ENCODE measurements at places on chromosomes 6 and 20.

DNA sequence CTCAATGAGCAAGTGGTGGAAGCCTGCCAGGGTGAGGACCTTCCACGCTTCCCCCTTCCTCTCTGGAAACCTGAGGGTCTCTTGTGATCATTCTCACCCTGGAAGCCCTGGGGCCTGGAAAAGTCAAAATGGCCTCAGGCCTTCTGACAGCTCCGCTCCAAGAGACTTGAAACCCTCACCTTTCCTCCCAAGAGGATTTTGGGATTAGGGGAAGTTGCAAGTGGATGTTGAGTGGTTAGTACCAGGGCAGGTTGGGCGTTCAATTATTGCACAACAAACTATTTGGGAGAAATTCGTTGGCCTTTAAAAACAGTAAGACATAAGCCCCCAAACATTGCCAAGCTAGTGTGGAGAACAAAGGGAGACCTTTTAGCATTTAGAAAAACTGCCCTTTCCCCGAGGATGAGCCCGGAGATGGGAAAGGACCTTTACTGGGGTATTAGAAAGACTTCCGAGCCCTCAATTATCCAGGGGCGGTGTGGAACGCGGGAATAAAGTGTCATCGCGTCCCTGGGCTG lies 4.7 kb downstream of the NKX2-2 start:
- DNase-seq: no peak

DNA sequence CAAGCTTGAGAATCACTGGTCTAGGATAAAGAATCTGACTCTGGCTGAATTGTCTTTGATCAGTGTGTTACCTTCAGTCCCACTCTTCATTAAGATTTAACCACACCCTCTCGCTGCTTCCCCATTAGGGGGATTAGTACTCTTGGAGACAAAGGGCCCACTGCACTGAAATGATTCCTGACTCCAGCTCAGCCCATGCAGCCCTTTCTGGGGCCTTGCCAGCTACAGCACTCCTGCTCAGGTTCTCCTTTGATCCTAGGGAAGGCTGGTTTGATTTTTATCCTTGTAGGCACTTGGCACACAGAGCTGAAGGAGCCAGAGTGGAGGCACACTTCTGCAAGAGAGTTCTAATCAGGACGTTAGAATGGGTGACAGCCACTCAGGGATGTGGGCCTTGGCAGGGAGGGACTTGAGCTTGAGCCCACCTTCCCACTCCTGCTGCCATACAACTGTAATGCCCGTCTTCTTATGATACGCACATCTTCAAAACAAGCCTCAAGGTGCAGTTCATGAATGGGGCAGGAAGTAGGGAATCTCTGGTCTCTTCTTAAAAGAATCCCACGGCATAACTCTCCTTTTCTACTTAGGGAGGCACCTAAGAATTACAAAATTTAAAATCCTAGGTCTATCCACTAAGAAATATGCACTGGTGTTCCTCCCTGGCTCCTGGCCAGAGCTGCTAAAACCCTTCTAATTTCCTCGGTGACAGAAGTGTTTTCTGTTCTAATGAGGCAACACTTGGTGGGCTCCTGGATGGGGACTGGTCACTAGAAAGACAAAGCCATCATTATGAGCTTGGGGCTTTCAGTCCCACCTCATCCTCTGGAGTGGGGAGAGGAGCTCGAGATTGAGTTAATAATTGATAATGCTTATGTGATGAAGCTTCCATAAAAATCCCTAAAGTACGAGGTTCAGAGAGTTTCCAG lies 1.5 kb upstream of the SLA2 start:
- no peak for DNase-seq

DNA sequence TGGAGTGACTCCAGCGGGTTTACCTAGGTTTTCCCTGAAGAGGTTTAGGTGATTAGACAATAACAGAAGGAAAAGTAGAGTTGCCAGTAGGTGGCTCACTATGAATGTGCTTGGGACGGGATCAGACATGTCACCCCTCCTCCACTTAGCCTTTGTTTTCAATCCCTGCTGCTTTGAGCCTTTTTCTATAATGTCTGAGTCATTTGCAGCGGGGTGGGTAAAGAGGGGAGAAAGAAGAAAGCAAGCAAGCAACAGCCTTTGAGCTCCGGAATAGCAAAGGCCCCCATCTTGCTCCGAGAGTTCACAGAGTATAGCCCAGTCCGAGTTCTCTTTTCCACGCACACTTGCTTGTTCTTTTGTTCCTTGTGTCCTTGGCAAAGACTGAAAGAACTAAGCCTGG lies 129.1 kb downstream of the PACRG start:
- peak; percentile 22 for DNase-seq

- DNase-seq: no peak
Observed at GRCh38 chr6:2863901-2864300, 22.2 kb upstream of the SERPINB1 start.

- DNase-seq: no peak
Observed at GRCh38 chr6:124260337-124260736, 456.7 kb downstream of the NKAIN2 start.

DNA sequence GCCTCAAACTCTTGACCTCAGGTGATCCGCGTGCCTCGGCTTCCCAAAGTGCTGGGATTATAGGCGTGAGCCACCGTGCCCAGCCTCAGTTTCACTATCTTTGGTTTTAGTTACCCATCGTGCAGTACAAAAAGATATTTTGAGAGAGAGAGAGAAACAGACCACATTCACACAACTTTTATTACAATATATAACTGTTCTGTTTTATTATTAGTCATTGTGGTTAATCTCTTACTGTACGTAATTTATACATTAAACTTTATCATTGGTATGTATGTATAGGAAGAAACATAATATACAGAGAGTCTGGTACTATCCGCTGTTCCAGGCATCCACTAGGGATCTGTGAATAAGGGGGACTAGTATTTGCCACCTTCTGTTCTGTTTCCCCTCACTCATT lies 29.4 kb upstream of the TAF8 start:
- DNase-seq: no peak

DNA sequence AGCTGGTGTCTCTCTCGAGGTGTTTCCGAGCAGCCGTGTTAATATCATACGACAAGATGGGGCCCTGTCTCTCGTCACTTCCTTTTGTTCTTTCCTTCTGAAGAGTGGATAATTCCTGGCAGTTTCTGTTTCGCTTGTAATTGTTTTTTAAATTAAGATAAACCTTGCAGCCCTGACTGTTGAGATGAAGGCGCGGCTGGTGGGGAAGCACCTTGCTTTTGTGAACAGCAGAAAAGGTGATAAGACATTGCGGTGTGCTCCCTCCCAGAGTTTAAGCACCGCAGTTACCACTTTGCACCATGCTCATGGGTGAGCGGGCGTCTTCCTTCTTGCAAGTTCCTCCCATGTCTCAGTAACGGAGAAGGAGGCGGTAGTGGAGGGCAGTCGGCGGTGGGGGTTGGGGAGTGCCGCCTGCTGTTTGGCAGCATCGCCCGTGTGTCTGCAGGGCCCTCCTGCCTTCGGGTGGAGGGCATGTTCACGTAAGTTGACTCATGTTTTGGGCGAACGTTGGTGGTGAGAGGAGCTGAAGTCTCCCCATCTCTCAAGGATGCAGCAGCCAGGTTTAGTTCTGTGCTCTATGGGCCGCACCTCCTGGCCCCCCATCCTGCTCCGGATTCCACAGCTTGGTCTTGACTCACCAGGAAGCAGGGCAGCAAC lies 345.9 kb downstream of the TAF4 start:
- peak; percentile 35 for DNase-seq

- no peak for DNase-seq
Observed at GRCh38 chr6:131265939-131266338, 130.7 kb downstream of the AKAP7 start.

GRCh38 chr6:104537872-104538271 lies 321.8 kb downstream of the HACE1 start:
- no peak for DNase-seq

GRCh38 chr20:17655286-17655651 lies 26.8 kb downstream of the RRBP1 start:
- no peak for DNase-seq

DNA sequence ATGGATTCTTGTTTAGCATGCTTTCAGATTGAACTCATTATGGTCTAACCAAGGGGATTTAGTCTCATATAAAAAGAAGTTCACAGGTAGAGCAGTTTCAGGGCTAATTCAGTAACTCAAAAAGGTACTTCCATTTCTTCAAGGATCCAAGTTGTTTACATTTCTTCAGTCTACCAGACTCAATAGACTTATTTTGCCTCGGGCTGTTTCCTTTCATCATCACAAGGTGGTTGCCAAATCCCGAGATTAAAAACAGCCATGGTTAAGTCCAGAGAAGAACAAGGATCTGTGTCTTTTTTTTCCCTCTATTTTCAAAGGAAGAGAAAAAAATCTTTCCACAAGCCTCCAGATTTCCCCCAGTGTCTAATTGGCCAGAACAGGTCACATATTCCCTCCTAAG lies 69.8 kb upstream of the SNX9 start:
- no peak for DNase-seq

DNA sequence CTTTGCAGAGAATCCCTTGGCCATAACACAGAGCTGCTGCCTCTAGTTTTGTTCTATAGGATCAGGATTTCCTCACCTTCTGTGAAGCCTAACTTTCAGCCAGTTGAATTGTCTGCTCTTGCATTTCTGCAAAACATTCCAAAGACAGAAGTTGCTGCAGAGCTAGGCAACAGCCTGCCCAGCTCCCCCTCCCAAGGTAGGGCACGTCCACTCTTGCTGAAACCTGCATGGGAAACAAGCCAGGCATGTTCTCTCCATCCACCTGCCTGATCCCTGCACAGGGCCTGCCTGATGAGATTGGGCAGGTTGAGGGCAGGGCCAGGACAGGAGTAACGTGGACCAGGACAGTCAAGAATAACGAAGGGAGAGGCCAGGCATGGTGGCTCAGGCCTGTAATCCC lies 58.9 kb upstream of the NAA20 start:
- DNase-seq: no peak

GRCh38 chr20:13355411-13355810 lies 134.3 kb downstream of the ISM1 start:
- DNase-seq: no peak

DNA sequence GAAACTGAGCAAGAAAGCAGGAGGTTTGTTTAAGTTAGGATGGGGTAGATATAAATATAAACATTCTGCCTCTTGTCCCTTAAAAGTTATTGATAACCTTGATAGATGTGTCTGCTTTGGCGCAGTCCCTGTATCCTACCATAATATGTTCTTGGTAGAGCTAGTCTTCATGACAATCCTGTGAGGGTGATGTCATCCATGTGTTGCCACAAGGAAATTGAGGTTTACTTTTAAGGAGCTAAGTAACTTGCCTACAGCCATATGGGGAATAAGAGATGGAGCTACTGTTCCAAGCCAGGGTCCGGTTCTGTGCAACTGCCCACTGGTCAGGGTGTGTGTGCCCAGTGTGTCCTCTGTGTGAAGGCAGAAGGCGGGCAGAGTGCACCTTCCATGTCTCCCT lies 78.5 kb downstream of the SSR1 start:
- DNase-seq: no peak

GRCh38 chr6:82030301-82030700 lies 217.2 kb downstream of the IBTK start:
- no peak for DNase-seq

DNA sequence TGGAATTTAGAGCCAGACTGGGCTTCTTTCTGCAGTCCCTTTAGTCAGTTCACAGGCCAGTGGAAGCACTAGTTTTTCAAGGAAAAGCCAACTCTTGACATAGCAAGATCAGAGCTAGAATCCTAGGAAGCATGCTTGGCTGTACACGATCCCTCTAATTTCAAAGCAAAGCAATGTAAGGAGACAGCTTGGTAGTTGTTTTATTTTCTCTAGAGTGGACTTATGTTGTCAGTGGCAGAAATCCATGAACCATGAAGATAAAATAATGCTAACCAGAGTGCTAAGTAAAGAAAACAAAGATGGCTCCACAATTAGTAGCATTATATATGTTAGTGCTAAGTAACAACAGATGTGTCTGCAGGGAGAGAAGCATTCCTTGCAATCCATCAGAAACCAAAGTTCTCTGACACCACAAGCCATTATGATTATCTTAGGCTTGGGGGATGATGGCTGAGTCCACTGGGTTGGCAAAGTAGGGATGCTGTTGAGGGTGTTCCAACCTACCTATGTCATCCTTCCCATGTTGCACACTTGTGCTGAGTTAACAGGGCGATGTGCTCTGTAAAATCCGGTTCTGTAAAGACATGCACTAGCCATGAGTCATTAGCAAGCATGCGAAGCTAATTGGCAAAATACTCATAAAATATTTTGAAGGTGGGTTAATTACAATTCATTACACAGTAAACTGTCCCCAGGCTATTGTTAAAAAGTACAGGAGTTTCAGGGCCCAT lies 115.2 kb downstream of the BMP2 start:
- DNase-seq: no peak

GRCh38 chr6:124775121-124775520 lies 187.1 kb upstream of the RNF217 start:
- DNase-seq: no peak

Data from hepatic stellate cell (primary cell).